ENCODE measurements at places on chromosomes 1 and 21.

- DNase-seq: no peak
Observed at GRCh38 chr1:181587870-181588438, 104.6 kb downstream of the CACNA1E start.

DNA sequence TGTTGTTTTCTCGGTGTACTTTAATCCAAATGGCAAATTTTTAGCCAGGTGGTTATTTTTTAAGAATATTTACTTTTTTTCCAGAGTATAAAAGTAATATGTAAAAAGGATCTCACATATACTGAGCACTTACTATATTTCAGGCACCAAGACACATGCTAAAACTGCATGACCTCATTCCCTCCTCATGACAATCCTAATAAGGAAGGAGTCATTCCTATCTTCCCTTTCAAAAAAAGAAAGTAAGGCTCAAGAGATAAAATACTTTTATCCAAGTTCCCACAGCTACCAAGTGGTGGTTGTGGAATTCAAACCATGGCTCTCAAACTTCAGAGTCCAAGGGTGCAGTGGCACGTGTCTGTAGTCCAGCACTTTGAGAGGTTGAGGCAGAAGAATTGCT, 19.4 kb downstream of the ATP2B4 start:
- DNase-seq: no peak

DNA sequence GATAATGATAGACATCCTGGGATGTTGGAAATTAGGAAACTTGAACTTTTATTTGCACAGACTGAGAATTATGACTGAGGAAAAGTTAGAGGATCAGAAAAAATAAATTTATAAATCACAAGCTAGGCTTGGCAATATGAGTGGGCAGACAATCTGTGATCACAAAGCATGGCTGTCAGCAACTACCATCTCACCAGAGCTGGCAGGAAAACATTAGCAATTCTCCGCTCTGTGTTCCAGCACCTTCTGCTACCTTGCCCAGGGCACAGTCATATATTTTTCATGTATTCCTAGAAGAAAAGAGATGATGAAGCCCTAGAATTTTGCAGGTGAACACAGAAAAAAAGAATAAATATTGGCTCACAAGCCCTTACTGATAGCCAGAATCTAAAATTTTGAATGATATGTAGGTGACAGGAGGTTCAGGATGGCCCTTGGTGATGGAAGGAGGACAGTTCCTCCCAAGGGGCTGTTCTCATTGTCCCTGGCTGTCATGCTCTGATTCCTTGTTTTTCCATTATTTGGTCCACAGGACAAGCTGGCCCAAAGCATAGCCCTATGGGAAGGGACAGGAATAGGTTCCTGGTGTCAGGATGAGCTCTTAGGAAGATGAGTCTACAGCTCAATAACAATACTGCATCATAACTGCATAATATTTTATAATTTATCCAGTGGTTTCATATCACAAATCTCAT, 12.2 kb upstream of the STXBP3 start:
- no peak for DNase-seq

DNA sequence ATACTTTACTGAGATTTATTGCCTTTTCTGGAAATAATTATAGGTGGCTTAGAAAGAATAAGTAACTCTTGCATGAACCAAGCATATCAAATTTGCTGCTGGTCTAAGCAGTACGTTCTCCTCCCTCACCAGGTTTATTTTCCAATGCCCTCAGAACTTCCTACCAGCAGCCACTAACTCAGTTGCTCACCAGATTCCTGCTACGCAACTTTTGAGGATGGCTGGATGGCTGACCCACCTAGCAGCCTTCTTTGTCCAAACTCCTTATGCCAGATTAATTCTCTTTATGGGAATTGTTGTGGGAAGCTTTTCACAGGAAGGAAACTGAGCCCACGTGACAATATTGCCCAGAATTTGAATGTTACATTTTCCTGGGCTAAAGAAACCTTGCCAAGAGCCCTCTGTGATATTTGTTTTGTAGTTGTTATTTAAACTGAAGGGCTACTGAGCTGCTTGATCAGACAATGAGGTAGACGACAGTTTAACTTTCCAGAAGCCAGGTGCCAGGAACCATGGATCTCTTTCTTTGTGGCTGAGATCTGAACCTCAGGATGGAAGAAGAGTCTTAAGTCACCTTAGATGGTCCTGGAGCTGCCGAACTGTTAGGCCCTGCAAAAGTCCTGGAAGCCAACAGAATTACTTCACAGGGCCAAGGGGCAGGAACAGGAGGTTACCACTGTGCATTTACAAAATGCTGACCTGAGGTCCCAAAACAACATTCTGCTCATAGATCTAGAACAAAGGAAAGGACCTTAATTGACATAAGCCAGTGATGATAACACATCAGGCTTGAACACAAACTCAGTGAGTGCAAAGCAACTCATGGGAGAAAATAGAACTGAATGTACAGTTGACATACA, 85.5 kb upstream of the ATP1A1 start:
- no peak for DNase-seq

GRCh38 chr1:10615932-10616671, 141.4 kb downstream of the PEX14 start:
- DNase-seq: no peak

GRCh38 chr1:17297991-17298390, 10.0 kb upstream of the PADI4 start:
- no peak for DNase-seq

- no peak for DNase-seq
Observed at GRCh38 chr1:110829955-110830553, 42.9 kb upstream of the CD53 start.

GRCh38 chr1:35509558-35509957, 47.6 kb downstream of the KIAA0319L start:
- no peak for DNase-seq

DNA sequence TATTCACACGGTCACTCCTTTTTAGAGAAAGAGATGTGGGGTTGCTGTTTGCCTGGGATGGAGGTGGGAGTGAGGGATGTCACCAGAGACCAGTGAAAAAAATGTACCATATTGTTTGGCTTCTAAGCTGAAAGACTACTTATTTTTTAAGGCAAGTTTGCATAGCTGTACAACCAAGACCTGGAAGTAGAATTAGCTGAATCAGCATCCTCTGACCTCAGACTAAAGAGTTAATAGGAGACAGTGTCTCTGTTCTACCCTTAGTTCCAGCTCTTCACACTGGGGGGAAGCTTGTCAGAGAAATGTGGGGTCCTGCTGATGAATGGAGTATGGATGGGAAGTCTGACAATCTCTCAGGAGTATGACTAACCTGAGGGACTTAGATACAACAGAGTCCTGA, 41.6 kb downstream of the SLC9C2 start:
- no peak for DNase-seq

DNA sequence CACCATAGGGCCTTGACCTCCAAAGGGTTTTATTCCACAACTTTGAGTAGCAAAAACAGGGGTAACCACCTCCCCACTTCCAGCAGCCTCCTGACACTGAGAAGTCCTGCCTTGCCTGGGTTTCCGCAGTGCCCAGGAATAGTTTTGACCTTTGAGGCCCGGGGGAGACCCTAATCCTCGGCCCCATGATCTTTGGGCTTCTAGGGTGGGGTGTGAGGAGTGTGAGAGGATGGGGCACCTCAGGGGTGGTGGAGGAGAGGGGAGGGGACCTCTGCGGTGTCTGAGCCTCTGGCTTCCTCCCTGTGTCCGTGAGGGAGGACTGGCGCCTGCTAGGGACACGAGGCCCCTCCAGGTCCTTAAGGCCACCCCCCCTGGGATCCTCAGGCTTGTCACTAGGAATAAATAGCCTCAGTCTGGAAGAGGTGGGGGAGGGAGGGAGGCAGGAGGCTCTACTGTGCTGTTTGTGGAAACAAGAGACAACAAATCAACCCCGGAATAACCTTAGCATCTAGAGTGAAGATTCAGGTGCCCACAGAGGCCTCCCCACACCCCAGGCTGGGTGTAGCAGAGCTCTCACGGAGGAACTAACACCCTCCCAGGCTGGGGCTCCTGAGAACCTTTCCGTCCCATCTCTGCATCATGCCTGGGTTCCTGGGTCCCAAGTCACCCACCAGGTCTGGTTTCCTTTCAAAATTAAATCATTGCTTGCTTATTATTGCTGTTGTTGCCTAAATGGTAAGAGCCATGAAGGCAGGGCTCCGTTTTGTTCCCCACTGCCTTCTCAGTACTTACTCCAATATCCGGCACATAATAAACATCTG, 904 bp upstream of the FHL3 start:
- no peak for DNase-seq

- no peak for DNase-seq
Observed at GRCh38 chr1:52672946-52673345, 25.2 kb downstream of the COA7 start.

DNA sequence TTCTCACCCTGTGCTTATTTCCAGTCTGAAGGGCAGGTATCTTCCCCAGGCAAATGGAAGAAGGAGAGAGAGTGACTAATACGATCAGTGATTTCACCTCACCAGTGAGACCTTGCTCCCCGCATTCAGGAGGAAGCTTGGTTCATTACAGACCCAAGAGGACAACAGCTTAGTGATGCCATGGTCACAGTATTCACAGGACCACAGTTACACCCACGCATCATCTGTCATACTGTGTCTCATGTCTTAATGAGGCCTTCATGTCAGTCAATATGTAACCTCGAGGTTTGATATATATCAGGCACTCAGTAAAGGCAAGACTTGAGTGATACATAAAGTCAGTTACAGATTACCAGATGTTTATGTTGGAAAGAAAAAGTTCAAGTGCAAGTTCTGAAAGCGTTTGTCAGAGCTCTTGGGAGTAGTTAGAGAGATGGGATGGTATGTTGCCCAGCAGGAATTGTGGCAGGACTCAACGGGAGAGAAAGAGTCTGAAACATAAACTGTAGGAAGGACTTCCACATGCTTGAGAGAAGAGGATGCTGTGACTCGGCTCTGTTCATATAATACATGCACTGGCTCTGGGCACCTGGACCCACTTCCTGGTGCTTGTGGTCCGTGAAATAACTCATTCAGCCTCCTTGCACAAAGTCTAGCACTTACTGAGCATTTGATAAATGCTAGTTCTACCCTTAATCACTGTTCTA, 33.3 kb downstream of the GNPAT start:
- DNase-seq: no peak

GRCh38 chr1:110576441-110576840, 29.7 kb downstream of the KCNA2 start:
- no peak for DNase-seq

DNA sequence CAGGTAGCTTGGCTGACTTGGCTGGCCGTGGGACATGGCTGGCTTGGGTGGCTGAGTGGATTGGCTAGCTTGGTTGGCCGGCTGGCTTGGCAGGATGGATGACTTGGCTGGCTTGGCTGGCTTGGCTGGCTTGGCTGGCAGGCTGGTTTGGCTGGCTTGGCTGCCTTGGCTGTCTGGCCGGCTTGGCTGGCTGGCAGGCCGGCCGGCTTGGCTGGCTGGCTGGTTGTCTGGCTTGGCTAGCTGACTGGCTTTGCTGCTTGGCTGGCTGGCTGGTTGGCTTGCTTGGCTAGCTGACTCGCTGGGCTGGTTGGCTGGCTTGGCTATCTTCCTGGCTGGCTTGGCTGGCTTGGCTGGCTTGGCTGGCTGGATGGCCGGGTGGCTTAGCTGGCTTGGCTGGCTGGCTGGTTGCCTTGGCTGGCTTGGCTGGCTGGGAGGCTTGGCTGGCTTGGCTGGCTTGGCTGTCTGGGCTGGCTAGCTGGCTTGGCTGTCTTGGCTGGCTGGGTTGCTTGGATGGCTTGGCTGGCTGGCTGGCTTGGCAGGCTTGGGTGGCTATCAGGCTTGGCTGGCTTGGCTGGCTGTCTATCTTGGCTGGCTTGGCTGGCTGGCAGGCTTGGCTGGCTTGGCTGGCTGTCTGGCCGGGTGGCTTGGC, 129.7 kb upstream of the FAM72C start:
- DNase-seq: no peak

GRCh38 chr1:11851180-11851579, 3.6 kb upstream of the NPPA start:
- no peak for DNase-seq

DNA sequence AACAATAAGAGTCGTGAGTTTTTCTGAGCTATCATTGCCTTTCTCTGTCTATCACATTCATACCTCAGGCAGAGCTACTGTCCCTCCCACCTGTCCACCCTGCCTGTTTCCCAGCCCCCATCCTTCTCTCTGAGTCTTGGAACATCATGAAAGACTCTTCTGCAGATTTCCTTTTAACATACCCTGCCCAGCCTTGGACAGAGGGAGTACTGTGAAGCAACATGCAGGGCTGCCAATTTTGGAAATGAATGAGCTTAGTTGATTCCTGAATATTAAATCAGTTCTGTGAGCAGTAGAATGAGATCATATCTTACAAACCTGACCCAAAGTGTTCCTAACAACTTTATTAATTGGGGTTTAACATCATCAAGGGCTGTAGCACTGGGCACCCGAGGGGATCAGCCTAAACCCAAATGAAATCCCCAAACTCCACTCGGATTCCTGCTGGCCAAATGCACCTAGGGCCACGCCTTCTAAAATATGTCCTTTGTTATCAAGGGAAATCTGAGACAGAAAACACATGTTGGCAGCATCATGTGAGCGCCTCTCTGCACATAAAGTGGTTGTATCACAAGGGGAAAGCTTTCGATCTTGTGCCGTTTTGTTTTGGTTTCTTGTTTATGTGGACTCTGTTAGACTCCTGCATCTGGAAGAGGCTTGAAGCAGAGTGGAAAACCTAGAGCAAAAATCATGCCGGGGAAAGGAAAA, 357.6 kb downstream of the KIF26B start:
- DNase-seq: no peak

GRCh38 chr1:94355485-94355980, 62.7 kb upstream of the ABCD3 start:
- no peak for DNase-seq

DNA sequence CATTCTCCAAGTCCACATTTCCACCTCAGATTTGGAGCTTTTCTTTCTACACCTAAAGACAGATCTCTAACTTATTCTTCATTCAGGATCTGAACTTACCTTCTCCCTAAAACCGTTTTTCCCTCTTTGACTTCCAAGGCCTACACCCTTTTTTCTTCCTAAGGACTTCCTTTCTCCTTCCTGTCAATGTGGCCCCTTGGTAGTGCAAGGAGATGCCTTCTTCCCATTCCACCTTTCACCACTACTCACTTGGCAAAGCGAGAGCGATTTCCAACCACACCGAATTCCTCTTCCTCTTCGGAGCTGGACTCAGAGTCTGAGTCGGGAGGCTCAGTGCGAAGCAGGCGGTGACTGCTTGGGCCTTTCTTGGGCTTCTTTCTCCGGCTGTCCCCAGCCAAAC, 1.3 kb downstream of the EFCAB14 start:
- no peak for DNase-seq

DNA sequence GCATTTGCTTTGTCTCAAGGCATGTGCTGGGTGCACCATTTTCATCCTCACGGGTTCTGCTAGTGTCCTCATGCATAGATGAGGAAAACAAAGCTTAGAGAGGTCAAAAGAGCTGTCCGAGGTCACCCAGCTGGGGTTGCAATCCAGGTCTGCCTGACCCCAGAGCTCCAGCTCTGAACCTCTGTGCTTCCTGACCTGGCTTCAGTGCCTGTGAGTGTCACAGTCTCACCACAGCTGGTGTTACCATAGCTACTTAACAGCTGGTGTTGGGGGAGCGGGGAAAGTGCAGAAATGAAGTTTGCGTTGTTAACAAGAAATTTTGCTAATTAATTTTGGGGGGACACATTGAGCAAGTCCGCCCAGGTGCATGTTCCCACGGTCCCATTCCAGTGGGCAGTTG, 328.5 kb downstream of the KIF26B start:
- DNase-seq: no peak
